Stimulated activated CD4-positive, alpha-beta T cell treated with anti-CD3 and anti-CD28 coated beads, Interleukin-15, amount 100 ng/mL, for 1 hour (primary cell): ENCODE measurements at places on chromosomes 13 and 19.

GRCh38 chr13:75761369-75761768, 125.2 kb downstream of the LMO7 start:
- no peak for DNase-seq

- no peak for DNase-seq
Measured at GRCh38 chr13:50617134-50617721, 226.3 kb downstream of the DLEU7 start.

- no peak for DNase-seq
Measured at GRCh38 chr13:96065849-96066248, 12.6 kb upstream of the UGGT2 start.

GRCh38 chr13:99265821-99266426, 7.7 kb upstream of the GPR18 start:
- DNase-seq = no peak

- no peak for DNase-seq
Measured at GRCh38 chr19:7699417-7700401, 2.2 kb downstream of the FCER2 start.

DNA sequence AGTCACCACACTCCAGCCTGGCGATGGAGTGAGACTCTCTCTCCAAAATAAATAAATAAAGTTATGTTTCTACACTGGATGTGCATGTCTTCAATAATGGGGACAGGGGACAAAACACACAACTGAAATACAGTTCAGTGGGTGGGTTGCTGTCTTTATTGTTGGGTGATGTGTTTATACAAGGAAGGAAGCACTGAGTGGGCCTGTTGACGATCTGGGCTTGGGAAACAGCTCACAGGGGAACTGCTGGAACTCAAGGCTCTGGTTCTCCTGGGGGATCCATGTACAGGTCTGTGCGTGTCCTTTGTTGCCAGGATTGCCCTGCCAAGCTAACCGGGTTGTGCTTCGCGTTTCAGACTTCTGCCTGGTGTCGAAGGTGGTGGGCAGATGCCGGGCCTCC, 18.9 kb downstream of the SPINT2 start:
- no peak for DNase-seq

DNA sequence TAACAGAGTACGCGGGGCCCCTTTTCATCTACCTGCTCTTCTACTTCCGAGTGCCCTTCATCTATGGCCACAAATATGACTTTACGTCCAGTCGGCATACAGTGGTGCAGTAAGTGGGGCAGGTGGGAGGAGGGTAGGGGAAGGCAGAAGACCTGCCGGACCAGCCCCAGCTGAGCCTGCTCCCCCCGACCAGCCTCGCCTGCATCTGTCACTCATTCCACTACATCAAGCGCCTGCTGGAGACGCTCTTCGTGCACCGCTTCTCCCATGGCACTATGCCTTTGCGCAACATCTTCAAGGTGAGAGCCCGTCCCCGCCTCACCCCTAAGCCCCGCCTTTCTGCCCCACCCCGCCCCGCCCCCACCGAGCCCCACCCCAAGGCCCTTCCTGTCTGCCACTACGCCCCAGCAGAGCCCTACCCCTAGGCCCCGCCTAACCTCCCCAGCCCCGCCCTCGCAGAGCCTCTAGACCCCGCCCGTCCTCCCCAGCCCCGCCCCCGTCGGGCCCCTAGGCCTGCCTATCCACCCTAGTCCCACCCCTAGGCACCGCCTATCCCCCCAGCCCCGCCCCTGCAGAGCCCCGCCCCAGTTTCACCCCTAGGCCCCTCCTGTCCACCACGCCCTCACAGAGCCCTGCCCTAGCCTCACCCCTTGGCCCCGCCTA, 7.7 kb downstream of the NDUFB7 start:
- DNase-seq = peak; percentile 34

DNA sequence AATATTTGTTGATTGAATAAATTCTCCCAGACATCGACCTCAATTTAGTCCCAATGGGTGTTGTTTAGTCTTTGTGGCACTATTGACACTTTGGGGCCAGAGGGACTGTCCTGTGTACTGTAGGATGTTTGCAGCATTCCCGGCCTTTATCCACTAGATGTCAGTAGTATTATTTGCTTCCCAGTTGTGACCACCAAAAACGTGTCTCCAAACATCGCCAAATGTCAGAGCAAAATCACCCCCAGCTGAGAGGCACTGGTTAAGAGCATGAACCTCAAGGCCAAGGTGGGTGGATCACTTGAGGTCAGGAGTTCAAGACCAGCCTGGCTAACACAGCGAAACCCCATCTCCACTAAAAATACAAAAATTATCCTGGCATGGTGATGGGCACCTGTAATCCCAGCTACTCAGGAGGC, 15.4 kb downstream of the NLRP12 start:
- no peak for DNase-seq

- DNase-seq = no peak
Measured at GRCh38 chr19:1233115-1233667, 4.6 kb downstream of the CBARP start.

- no peak for DNase-seq
Measured at GRCh38 chr13:21742096-21742495, 71.2 kb downstream of the FGF9 start.

GRCh38 chr19:39402346-39403300, 4.0 kb upstream of the ZFP36 start:
- peak; percentile 73 for DNase-seq

GRCh38 chr19:10259162-10259905, 7.3 kb downstream of the MRPL4 start:
- peak; percentile 62 for DNase-seq

DNA sequence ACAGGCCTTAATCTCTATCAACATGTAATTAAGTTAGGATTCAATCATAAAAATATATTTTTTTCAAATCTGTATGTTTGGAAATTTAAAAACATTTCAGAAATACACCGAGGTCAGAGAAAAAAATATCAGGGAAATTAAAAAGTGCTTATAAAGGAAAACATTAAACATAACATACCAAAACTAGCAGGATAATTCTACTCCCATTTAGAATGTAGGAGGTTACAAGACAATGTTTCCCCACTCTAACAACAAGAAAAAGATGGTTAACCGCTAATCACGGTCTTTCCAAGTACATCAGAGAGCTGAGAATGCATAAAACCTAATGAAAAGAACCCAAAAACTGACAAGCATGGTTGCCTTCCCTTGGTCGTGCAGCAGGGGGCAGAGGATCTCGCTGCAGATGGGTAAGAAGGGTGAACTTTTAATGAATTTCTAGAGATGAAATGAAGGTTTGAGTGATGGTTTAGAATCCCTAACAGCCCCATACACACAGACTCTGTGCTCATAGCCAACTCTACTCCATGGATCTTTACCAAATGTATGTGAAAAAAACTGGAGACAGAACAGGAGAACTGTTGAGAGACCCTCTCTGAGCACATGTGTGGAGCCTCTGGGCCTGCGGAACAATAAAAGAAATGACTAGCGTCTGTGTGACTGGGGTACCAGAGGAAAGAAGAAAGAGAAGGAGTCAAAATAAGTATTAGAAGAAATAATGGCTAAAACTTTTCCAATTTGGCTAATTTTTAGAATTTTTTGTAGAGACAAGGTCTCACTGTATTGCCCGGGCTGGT, 51.3 kb upstream of the LSM14A start:
- no peak for DNase-seq

DNA sequence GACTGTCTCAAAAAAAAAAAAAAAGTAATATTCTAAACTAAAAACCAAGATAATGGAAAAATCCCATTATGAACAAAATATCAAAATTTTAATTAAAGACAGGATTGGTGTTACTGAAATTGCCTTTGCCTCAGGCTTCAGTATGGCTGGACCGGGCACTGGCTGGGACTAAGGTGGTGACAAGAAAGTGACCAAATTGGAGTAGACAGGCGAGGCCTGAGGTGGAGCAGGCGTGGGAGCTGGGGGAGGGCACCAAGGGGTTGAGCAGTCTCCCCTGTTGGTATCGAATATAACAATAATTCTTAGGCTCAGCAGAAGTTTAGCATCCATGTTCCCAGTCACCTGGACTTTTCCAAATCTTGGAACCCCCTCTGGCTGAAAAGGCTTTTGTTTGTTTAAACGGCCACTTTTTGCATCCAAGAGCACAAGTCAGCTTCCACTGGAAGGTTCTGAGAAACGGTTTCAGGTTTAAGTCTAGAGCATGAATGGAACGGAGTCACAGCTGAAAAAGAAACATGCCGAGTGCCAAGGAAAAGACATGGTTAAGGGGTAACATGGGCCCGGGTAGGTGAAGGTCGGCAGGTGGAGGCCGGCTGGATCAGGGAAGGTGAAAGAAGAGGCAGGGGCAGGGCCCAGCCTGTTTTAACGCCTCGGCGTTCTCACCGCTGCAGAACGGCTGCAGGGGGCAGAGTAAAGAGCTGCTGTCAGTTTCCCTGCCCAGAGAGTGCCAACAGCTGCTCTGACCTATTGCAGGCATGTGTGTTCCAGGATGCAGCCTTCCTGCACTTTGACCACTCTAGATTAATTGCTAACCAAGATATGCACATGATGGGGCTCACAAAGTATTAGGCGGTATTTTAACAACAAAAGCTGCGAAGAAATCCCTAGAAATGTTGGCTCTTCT, 104.4 kb downstream of the TM9SF2 start:
- no peak for DNase-seq

- DNase-seq = no peak
Measured at GRCh38 chr19:36064826-36065225, 10.1 kb downstream of the WDR62 start.

GRCh38 chr19:12092065-12092867, 27.7 kb downstream of the ZNF844 start:
- DNase-seq = peak; percentile 49

DNA sequence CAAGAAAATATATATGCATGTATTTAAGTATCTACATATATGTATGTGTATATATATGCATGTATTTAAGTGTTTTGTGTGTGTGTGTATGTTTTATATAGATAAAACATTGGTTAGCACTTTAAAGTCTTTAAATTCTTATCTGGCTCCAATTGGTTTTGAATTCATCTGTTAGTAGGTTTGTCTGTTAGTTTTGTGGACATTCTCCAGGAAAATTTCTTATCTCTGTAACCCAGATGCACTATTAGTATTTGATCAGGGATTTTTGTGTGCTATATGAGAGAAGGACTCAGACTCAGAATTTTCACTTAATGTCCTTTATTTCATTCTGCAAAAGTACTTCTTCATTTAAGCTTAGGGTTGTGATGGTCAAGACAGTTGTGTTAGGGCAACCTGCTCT, 103.1 kb downstream of the ITGBL1 start:
- DNase-seq = no peak

DNA sequence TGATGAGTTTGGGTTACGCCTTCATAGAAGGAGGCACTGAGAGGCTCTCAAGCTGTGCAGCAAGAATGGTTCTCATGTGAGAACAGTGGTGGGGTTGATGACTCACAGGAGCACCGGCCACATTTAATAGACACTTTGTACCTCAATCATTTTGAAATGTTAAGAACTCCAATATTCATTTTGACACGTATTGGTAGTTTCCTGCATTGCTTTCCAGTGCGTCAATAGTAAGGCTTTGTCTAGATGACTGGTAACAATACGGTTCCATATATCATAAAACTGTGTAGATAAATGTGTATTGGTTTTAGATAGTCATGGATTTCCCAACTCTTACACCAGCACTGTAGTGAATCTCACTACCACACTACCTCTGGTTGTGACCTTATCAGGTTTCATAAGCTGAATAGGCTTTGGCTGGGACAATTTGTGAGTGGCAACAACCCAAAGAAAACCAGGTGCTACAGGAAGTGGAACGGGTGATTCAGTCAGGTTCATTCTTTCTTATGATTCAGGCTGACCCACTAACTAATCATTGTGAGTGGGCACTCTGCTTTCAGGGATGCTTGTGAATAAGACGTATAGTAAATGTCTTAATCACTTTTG, 362.6 kb downstream of the KLF5 start:
- DNase-seq = no peak

DNA sequence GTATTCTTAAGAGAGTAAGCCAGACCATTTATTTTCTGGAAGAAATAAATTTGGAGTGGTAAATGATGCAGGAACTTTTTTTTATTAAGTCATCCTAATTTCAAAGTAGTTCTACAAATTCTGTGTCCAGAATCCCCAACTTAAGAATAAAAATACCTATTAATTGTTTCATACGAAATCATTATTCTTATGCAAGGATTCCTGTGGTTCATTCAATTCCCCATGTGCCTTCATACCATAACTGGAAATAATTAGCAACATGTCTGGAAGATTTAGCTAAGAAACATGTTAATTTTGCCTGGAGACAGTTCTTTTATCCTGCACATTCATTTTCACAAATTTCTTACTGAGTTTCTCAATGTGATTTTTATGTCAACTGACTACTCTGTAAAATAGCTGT, 408.6 kb downstream of the PCDH9 start:
- no peak for DNase-seq

GRCh38 chr13:78806457-78806856, 147.5 kb upstream of the OBI1 start:
- DNase-seq = no peak

DNA sequence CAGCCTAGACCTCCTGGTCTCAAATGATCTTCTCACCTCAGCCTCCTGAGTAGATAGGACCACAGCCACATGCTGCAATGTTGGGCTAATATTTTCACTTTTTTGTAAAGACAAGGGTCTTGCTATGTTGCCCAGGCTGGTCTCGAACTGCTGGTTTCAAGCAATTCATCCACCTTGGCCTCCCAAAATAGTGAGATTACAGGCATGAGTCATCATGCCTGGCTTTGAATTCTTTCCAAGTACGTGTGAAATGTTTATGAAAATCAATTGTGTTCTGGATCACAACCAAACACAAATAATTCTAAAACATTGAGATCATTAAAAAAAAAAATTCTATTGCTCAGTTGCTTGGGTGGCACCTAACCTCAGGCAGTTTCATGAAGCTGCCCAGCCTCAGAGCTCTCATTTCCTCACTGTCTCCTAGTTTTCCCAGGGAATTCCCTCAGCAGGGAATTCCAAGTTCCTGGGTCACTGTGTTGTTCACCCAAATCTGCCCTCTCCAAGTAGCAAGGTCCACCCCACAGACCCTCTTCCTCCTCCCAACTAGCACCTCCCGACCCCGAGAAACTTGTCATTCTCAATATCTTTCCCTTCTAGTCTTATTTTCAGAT, 44.8 kb downstream of the ING1 start:
- no peak for DNase-seq

GRCh38 chr19:51145916-51146493, 3.9 kb downstream of the SIGLEC7 start:
- DNase-seq = no peak

- DNase-seq = no peak
Measured at GRCh38 chr13:87208636-87209035, 462.5 kb upstream of the SLITRK5 start.

DNA sequence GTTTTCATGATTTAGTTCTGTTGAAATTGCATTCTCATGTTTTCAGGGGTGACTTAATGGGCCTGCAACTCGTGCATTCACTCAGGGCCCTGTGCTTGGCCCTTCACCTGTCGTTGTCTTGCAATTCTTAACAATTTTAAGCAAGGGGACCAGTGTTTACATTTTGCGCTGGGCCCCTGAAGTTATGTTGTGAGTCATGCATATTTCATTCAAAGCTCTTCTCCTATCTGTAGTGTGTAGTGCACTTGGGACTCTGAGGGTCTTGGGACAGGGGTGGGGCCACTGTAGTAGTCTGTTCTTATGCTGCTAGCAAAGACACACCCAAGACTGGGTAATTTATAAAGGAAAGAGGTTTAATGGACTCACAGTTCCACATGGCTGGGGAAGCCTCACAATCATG, 211.2 kb upstream of the RXFP2 start:
- no peak for DNase-seq
